ENCODE measurements at places on chromosomes 12 and 14.
A peak's percentile ranks its signal among the peaks of the same experiment; 100 is the strongest.

DNA sequence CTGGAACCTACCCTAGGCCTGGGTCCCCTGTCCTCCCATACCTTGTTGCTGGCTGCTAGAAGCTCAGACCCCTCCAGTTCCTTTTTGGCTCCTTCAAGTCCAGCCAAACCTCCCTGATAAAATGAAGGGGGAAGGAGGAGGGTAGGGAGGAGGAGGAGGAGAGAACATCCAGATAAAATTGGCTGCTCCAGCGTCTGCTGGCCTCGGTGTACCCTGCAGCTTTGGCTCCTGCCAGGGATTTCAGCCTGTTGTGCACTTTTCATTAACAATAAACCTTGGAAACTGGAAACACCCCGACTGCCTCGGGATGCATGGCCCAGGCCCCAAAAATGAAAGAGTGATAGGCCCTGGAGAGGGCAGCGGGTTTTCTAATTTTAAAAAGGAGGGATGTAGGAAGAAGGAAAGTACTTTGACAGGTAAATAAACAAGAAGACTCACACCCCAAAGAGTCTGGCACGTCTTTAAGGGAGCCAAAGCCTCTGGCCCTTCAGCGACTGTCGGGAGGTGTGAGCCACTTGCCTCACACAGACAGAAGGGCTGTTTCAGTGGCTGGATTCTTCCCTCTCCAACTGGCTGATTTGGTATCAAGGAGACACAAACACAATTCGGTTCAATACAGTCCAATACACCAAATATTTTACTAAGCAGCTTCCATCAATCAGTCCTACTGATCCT, 49.8 kb downstream of the NUAK1 start:
- DNase-seq = no peak

DNA sequence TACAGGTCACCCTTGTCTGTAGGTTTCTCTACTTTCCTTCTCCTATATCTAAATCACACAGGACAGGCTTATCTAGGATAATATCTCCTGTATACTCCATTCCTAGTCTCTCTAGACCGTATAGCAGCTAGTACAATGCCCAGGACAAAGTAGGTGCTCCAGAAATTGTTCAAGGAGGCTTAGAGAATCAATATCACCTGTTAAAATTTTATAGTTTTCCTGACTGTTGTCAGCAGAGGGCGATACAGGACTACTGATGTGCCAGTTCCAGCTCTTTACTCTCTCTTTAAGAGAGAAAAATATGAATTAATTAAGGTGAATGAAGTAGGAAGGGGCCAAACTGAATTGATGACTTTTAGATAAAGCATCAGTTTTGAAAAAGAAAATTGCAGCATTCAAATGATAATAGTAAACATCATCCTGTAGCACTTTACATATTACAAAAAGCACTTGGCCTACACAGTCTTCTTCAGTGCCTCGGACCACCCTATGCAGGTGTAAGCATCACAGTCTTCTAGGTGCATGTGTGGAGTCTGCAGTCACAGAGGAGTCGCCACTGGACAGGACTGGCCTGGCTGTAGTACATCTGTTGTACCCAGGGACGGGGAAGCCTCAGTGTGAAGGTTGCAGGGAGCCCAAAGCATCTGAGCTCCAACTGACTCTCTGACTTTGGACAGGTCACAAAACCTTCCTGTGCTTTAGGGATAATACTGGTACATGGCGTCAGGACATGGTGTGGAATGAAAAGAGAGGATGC, 61.9 kb upstream of the MAX start:
- no peak for DNase-seq

- DNase-seq = no peak
These were observed 1.0 kb downstream of the WBP11 start for GRCh38 chr12:14802247-14802646.

DNA sequence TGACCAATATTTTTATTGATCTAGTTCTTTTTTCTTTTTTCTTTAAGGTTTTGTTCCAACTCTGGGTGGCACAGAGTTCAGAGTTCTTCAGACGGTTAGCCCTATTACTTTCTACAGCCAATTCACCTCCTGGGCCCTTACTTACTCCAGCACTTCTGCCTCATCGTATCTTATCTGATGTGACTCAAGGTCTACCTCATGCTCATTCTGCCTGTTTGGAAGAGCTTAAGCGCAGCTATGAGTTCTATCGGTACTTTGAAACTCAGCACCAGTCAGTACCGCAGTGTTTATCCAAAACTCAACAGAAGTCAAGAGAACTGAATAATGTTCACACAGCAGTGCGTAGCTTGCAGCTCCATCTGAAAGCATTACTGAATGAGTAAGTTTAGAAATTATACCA, 64.7 kb downstream of the VEZT start:
- no peak for DNase-seq

- no peak for DNase-seq
These were observed 72.4 kb downstream of the USP15 start for GRCh38 chr12:62332598-62332997.

DNA sequence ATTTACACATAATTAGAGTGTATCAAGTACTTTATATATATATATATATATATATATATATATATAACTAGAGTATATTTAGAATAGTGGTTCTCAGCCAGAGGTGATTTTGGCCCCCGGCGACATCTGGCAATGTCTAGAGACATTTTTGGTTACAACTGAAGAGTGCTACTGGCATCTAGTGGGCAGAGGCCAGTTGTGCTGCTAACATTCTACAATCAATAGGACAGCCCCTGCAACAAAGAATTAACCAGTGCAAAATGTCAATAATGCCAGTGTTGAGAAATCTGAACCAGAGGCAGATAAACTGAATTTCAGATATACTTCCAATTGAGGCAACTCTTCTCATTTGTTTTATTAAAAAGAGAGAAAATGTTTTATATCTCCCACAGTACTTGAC, 8.9 kb downstream of the GTF2A1 start:
- DNase-seq = no peak

GRCh38 chr12:124689631-124690030, 122.2 kb upstream of the NCOR2 start:
- no peak for DNase-seq

GRCh38 chr12:131604859-131605258, 106.0 kb upstream of the SFSWAP start:
- no peak for DNase-seq

GRCh38 chr12:106108185-106108835, 30.4 kb downstream of the NUAK1 start:
- DNase-seq = no peak

- DNase-seq = peak; percentile 28
These were observed 44.9 kb downstream of the DDX11 start for GRCh38 chr12:31118347-31119191.

- no peak for DNase-seq
These were observed 3.6 kb upstream of the ARID2 start for GRCh38 chr12:45725631-45726602.

DNA sequence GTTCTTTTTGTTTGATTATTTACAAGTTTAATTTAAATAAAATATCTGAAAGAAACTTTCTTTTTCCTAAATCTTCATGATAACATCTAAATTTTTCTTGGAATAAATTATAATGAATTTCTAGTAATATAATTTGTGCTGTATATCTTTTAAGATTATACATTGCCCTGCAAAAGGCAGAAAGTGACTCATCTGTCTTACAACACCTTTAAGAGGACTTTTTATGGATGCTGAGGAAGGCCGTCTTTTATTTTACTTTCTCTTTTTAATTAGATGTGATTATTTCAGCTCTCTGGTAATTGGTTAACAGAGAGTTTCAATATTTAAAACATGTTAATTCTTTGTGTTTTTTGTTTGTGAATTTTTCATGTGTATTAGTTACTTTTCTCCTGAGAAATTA, 598.4 kb downstream of the RPL10L start:
- DNase-seq = no peak

Data from stimulated activated CD4-positive, alpha-beta T cell treated with anti-CD3 and anti-CD28 coated beads, TNF-alpha, amount 100 ng/mL, for 24 hours (primary cell).